ENCODE measurements at places on chromosomes 7 and 10. TPM values are rescaled to one million over a fixed set of nuclear protein-coding genes. Genes with fewer than 3 reads are reported as not detected.

OR6V1 gene
- not detected for polyA plus RNA-seq

DLD gene
- 72.0 TPM for polyA plus RNA-seq

OIT3 gene
- 0.45 TPM for polyA plus RNA-seq

LIPJ gene
- polyA plus RNA-seq = 0.10 TPM

NRF1 gene
- polyA plus RNA-seq = 9.7 TPM

PTPN12 gene
- 14.3 TPM for polyA plus RNA-seq

PLEKHA8 gene
- polyA plus RNA-seq = 4.0 TPM

DNA sequence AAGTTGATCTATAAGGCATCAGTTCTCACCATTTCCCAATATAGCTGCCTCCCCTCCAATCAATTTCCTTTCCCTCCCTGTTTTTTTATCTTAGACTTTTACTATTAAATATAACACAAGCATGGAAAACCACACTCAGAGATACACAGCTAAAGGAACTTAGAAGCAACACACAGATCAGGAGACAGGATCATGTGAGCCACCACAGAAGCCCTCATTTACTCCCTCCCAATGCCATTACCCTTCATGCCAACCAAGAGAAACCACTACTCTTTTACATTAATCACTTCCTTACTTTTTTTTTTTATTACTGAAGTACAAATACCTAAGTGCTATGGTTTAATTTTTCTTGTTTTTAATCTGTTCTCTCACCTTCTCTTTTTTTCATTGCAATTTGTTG lies 33.0 kb downstream of the COG5 start:
- no peak overlapping the region for H3K27ac ChIP-seq
- no peak for DNase-seq
- H3K4me3 ChIP-seq = no peak overlapping the region
- H3K36me3 ChIP-seq = no peaks in the 10 kb centered on the region

DNA sequence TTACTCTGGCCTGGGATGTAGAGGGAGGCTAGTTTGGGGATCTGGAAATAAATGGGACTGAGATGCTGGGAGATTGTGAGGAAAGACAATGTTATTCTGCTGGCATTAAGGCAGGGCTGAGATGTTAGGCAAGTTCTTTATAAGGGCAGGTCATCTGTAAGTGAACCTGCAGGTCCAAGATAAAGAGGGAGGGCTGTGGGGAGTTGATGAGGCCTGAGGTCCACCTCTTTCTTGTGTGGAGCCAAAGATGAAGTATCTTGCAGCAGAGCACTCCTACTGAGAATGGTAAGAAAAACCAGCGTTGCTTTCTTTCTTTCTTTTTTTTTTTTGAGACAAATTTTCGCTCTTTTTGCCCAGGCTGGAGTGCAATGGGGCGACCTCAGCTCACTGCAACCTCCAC lies 19.1 kb downstream of the CYCS start:
- no peaks in the 10 kb centered on the region for H3K36me3 ChIP-seq
- H3K4me1 ChIP-seq = no peaks in the 10 kb centered on the region
- no peak for DNase-seq

GRCh38 chr10:3263747-3264146 lies 91.2 kb upstream of the PITRM1 start:
- peak overlapping the region; percentile 51 for H3K27ac ChIP-seq
- H3K36me3 ChIP-seq = no peaks in the 10 kb centered on the region
- H3K4me3 ChIP-seq = no peak overlapping the region
- DNase-seq = no peak
- H3K4me1 ChIP-seq = no peaks in the 10 kb centered on the region
- no peaks in the 10 kb centered on the region for H3K27me3 ChIP-seq

GRCh38 chr7:137073571-137074325 lies 205.3 kb downstream of the CHRM2 start:
- H3K27ac ChIP-seq = no peak overlapping the region
- H3K4me3 ChIP-seq = no peak overlapping the region
- H3K27me3 ChIP-seq = no peaks in the 10 kb centered on the region
- no peak for DNase-seq
- H3K4me1 ChIP-seq = no peaks in the 10 kb centered on the region
- no peaks in the 10 kb centered on the region for H3K36me3 ChIP-seq

DNA sequence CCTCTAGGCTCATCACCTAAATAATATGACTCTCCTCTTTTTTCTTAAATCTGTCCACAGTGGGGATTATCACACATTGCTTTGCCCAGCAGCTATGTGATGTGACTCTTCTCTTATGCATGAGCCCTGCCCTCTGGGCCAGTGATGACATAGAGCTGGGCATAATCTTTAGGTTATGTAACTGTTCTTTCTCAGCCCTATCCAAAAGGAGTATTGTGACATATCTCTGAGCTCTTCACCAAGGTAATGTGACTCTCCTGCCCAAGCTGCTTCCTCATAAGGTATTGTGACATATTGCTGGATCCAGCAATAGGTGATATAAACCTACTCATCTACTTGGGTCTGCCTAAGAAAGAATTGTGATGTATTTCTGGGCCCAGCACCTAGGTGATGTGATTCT lies 37.7 kb upstream of the ZNF107 start:
- no peak overlapping the region for H3K27ac ChIP-seq
- no peak for DNase-seq
- no peaks in the 10 kb centered on the region for H3K27me3 ChIP-seq
- no peaks in the 10 kb centered on the region for H3K4me1 ChIP-seq

GRCh38 chr7:137606061-137606674 lies 240.6 kb downstream of the DGKI start:
- no peaks in the 10 kb centered on the region for H3K27me3 ChIP-seq
- no peaks in the 10 kb centered on the region for H3K36me3 ChIP-seq
- no peak overlapping the region for H3K4me3 ChIP-seq
- no peak overlapping the region for H3K27ac ChIP-seq

- H3K27ac ChIP-seq = no peak overlapping the region
- H3K27me3 ChIP-seq = no peaks in the 10 kb centered on the region
- no peaks in the 10 kb centered on the region for H3K36me3 ChIP-seq
- no peaks in the 10 kb centered on the region for H3K4me1 ChIP-seq
- DNase-seq = no peak
These were observed 35.3 kb upstream of the STARD3NL start for GRCh38 chr7:38142736-38143135.

- peaks cover 2% of the 10 kb centered on the region for H3K36me3 ChIP-seq
- H3K4me1 ChIP-seq = no peaks in the 10 kb centered on the region
- H3K27ac ChIP-seq = no peak overlapping the region
- no peak overlapping the region for H3K4me3 ChIP-seq
- DNase-seq = no peak
These were observed 10.0 kb downstream of the CAV1 start for GRCh38 chr7:116534790-116535189.

- H3K27me3 ChIP-seq = no peaks in the 10 kb centered on the region
- H3K27ac ChIP-seq = no peak overlapping the region
- no peak for DNase-seq
- peaks cover 6% of the 10 kb centered on the region for H3K4me1 ChIP-seq
- H3K4me3 ChIP-seq = no peak overlapping the region
- peaks cover 33% of the 10 kb centered on the region for H3K36me3 ChIP-seq
These were observed 104.4 kb upstream of the ANLN start for GRCh38 chr7:36285276-36285675.

DNA sequence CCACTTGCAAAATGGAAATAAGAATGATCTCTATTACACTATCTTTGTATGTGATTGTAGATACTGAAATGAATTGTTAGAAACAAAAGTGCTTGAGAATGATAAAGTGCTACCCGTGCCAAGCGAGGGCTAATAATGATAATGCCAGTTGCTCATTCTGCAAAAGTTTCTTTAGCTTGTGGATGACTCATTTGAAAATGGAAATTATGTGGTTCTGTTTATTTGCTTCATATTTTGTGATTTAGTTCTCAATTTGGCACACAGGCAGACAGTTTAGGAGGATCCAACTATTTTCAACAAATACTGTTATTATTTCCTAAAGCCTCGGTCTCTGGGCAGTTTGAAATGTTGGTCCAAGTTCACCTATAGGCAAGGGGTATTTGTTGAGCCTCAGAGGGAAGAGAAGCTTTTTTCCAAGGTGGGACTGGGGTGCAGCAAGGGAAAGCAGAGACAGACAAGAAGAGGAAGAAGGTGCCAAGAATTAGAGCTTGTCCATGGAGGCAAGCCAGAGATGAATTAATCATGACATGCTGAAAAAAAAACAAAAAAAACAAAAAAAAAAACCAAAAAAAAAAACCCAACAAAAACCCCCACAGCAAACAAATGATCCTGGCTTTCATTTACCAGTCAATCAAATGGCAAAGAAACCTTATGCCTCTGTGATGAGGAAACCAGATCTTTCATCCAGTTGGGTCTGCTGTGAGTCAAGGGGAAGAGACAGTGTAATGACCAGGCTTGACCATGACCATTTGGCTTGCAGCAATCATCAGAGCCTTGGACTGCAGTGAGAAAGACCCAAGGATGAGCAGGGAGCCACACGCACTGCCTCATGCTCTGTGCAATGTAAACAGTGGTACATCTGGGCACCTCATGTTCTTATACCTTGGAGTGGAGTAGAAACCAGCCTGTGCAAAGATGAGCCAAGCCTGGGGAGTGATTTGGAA lies 285.0 kb upstream of the HABP2 start:
- DNase-seq = no peak
- no peak overlapping the region for H3K27ac ChIP-seq
- H3K4me1 ChIP-seq = no peaks in the 10 kb centered on the region
- H3K27me3 ChIP-seq = no peaks in the 10 kb centered on the region
- no peak overlapping the region for H3K4me3 ChIP-seq
- H3K36me3 ChIP-seq = no peaks in the 10 kb centered on the region

GRCh38 chr10:72248468-72249151 lies 25.1 kb upstream of the DDIT4 start:
- H3K27ac ChIP-seq = peak overlapping the region; percentile 99
- no peaks in the 10 kb centered on the region for H3K27me3 ChIP-seq
- no peaks in the 10 kb centered on the region for H3K36me3 ChIP-seq
- no peak overlapping the region for H3K4me3 ChIP-seq

GRCh38 chr10:74300666-74301065 lies 149.6 kb downstream of the ADK start:
- H3K36me3 ChIP-seq = no peaks in the 10 kb centered on the region
- H3K4me1 ChIP-seq = no peaks in the 10 kb centered on the region
- no peaks in the 10 kb centered on the region for H3K27me3 ChIP-seq
- no peak for DNase-seq

- peak overlapping the region; percentile 63 for H3K27ac ChIP-seq
- peaks cover 2% of the 10 kb centered on the region for H3K36me3 ChIP-seq
- H3K4me3 ChIP-seq = no peak overlapping the region
These were observed 8.2 kb downstream of the LFNG start for GRCh38 chr7:2527505-2528467.

DNA sequence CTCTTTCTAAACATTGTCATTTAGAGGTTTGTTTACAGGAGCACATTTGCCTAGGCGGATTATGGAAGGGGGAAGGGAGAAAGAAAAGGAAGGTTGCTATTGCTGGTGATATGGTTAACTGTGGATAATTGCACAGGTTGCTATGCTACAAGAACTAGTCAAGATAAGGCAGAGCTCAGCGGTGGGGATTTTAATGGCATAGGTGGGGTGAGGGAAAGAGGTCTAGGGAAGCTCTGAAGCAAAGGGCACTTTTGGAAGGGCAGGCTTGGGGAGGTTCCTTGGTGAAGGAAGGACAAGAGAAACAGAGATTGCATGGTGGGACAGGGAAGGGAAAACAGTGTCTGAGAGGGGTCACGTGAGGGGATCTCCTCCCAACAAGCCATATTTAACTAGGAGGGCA lies 19.5 kb downstream of the HYAL4 start:
- H3K27me3 ChIP-seq = no peaks in the 10 kb centered on the region
- no peak overlapping the region for H3K4me3 ChIP-seq
- no peak overlapping the region for H3K27ac ChIP-seq
- no peaks in the 10 kb centered on the region for H3K36me3 ChIP-seq

DNA sequence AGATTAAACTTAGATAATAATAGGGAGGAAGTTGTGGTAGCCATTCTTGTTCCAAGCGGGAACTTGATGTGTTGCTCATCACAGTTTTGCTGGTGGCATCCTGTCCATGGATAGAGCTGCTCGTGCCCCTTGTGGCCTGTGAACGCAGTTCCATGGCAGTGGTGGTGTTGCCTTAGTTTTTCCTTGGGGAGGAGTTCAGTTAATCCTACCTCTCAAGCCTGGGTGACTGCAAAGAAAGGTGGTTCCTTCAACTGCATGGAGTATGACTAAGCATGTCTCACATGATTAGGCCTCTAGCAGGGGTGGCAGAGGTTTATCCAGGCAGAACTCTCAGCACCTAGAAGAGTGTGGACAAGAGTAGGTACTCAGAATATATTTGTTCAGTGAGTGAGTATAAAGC lies 99.7 kb downstream of the MAPK8 start:
- H3K4me1 ChIP-seq = no peaks in the 10 kb centered on the region
- no peak overlapping the region for H3K4me3 ChIP-seq
- no peaks in the 10 kb centered on the region for H3K27me3 ChIP-seq
- H3K27ac ChIP-seq = no peak overlapping the region

DNA sequence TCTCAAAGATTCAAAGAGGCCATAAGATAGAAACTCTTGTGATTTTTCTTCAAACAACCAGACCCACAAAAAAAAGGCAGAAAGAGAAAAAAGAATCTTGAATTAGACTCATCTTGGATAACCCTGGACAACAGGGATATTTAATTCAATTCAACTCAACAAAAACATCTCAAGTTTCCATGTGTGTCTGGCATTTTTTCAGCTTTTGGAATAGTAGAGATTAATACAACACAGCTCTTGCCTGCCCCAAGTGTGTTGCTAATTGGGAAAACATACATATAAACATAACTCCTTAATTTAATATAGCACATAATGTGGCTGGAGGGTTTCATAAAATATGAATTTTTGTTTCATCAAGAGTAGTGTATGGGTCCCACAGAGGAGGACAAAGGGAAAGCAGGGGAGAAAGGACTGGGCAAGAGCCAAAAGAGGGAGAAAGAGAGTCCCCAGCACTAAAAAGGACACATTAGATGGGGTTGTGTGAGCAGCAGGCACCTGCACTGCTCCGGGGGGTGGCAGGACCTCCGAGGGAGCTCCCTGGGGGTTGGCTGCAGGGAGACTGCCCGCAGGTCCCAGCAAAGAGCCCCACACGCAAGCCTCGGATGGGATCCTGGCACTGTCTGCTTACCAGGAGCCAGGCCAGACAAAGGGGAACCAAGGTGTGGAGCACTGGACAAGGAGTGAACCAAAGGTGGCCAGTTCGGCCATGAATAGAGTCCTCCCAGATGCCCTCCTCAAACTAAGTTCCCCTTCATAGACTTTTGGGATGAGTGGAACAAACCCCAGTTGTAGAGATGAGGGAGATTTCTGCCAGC lies 65.6 kb upstream of the TMEM72 start:
- no peaks in the 10 kb centered on the region for H3K36me3 ChIP-seq
- H3K27ac ChIP-seq = no peak overlapping the region
- no peak for DNase-seq

- H3K27me3 ChIP-seq = no peaks in the 10 kb centered on the region
- no peaks in the 10 kb centered on the region for H3K4me1 ChIP-seq
- H3K4me3 ChIP-seq = no peak overlapping the region
- H3K36me3 ChIP-seq = no peaks in the 10 kb centered on the region
- no peak for DNase-seq
These were observed 9.7 kb upstream of the ANK3 start for GRCh38 chr10:60399328-60399727.

- H3K4me3 ChIP-seq = no peak overlapping the region
- H3K27me3 ChIP-seq = peaks cover 2% of the 10 kb centered on the region
- no peaks in the 10 kb centered on the region for H3K4me1 ChIP-seq
- no peak for DNase-seq
- no peaks in the 10 kb centered on the region for H3K36me3 ChIP-seq
- H3K27ac ChIP-seq = no peak overlapping the region
These were observed 8.8 kb downstream of the HSPA12A start for GRCh38 chr10:116733566-116733965.
